ENCODE measurements at places on chromosomes 4 and X.

GRCh38 chr4:176792326-176793059 lies at the start of gene VEGFC:
Gene VEGFC, minus strand, starts transcription at chr4:176792922. Its CDS starts 611 bp downstream, at chr4:176792311.
- DNase-seq, result peak; percentile 29

DNA sequence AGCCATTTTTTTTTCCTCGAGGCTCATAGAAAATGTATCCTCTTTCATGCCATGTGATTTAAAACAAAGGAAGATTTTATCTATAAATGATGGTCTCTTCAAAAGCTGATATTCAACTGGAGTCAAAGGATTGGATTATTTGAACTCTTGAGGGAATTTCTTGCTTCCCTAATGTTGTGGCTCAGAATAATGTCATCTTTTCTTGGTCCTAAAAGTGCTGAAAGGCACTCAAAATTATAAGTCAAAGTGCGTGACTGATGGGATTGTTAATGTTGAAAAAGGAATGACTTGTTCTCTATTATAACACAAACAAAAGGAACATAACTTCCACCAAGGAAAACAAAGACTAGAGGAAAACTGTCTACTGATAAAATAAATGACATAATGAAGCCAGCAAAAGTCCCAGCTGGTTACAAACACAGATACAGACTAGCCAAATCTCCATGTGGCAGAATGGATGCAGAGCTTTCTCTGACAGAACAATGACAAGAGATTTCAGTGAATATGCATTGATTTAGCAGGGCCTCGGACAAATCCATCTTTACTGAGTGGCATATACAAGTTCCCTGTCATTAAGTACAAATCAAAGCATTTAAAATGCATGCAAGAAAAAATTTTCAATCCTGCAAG lies 552.6 kb downstream of the GBA3 start:
- no peak for DNase-seq

GRCh38 chr4:74244049-74244448 lies 64.2 kb upstream of the EPGN start:
- DNase-seq, result no peak

GRCh38 chr4:105838082-105838481 lies 57.2 kb upstream of the NPNT start:
- DNase-seq, result no peak

DNA sequence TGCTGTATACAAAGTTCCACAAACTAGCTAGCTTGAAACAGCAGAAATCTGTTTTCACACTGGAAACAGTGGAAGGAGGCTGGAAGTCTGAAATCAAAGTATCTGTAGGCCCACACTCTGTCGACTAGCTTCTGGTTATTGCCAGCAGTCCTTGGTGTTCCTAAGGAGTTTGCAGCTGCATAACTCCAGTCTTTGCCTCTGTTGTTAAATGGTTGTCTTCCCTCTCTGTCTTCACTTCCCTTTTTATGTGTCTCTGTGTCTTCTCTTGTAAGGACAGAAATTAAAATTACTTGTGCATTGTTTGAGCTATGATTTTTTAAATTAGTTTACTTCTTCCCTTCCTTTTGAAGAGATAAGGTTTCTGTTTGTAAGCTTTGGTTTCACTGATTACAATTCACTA lies 8.2 kb downstream of the MTHFD2L start:
- no peak for DNase-seq

DNA sequence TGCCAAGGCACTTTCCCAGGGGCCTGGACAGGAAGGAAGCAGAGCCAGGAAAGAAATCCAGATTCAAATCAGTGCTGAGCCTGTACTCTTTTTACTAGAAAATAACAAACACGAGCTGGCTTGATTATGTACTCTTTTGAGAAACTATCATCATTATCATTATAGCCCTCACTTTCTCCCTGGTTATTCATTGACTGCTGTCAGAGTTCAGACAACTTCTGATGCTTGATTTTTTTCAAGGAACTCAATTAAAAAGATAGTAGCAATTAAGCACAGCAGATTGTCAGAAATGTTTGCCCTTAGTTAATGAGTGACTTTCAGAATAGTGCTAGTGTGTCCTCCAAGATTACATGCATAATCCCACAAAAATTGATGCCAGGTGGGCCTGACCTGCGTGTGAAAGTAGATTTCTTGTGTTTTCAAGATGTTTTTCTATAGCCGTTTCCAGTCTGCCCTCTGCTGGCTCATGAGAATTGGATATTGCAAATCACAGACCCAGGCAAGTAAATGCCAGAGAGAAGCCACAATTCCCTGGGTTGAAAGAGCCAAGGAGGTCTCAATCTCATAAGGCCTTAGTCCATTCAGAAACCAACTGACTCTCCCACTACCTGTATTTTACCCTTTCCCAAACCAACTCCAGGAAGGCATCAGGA lies 14.3 kb upstream of the PNPLA4 start:
- DNase-seq, result no peak

DNA sequence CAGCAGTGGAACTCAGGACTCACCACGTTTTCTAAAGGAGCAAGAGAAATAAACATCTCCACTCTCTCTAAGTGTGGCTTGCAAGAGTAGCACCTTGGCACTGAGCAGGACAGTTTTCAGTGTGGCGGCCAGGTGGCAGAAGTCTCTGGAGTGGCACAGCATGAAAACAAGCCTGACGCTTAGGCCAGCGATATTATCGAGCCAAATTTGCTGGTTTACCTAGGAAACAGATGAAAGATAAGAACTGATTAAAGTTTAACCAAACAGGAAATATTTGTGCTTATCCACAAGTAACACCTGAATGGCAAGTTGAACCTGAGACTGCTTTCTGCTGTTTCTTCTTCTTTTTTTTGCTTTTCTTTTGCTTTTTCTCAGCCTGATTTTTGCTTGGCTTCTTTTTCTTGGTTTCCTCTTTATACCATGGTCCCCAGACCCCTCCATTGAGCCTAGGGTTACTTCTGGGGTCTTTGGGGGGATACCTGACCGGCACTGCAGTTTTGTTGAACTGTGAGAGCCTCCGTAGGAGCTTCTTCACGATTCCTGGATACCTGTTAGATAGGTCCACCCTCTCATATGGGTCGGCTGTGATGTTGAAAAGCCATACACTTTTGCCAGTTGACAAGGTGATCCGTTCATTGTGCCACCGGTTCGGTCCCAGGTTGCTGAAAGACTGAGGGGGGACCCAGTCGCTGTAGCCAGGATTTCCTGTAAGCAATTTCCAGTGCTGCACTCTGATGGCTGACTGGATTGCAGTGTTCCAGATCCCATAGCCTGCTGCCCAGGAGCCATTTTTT lies 77.3 kb downstream of the ARSJ start:
- no peak for DNase-seq

DNA sequence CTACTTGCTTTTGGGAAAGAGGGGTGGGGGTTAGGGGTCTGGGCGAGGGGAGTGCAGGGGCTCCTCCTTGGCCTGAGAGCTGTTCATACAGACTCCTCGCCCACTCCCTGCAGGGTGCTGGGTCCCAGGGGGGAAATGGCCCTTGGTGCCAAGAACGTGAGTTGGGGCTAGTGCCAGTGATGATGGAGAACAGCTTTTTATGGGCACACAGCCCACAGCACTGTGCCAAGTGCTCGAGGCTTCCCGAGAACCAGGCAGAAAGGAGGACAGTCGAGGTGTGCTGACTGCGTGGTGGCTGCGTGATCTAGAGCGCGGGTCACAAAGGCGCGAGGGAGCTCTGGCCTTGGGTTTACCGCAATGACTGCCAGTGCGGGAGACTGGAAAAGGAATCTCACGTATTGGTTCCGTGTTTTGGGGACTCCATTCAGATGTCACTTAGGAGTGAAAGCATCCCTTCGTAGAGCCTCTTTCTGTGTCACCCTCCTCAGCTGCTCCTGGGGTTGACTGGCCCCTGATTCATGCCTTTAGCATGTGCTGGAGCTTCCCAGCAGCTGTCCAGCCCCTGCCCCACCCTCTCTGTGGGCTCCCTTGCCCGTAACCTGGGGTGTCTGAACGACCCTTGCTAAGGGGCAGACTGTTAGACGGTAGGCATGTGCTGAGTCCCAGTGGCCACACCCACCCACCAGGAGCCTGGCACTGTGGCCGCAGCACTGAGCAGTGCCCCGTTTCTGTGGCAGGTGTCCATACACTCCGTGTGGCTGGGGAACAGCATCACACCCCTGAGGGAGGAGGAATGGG lies 20.9 kb upstream of the MSANTD1 start:
- DNase-seq, result no peak

- DNase-seq, result no peak
Measured at GRCh38 chr4:165475706-165476070, 96.9 kb downstream of the CPE start.

DNA sequence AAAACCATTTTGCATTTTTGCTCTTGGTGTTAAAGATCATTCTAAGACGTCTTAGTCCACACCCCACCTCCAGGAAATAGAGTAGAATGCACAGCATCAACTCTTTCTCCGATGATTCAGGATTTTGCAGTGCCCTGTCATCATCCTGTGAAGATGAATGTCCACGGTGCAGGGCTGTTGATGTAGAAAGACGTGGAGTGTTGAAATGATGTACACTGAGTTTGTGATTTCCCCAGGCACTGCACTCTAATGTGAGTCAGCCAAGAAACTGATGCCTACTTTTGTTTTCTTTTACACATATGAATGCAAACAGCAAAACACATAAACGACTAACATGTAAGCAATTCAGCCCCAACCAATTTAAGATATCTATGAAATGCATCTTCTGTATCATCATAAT lies 10.5 kb downstream of the LGI2 start:
- no peak for DNase-seq

GRCh38 chr4:188266386-188266785 lies 127.1 kb downstream of the TRIML1 start:
- DNase-seq, result no peak

- DNase-seq, result no peak
Measured at GRCh38 chrX:66616944-66617343, 21.9 kb downstream of the EDA2R start.

DNA sequence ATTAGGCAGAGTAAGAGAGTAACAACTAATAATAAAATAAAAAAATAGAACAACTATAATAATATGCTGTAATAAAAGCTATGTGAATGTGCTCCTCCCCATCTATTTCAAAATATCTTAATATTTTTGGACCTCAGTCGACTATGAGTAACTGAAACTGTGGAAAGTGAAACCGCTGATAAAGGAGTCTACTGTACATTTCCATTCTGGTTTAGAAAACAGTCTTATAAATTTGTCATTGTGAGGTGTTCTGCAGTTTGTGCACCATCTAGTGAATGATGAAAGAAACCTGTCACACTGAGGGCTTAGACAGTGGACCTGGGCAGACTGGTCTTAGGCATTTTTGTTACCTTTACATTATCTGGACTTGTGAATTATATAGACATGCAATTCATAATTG lies 42.0 kb downstream of the TMEM150C start:
- no peak for DNase-seq

- no peak for DNase-seq
Measured at GRCh38 chrX:16136080-16136479, 12.7 kb downstream of the GRPR start.

- no peak for DNase-seq
Measured at GRCh38 chrX:72394518-72395170, 88.9 kb upstream of the CITED1 start.

- peak; percentile 28 for DNase-seq
Measured at GRCh38 chr4:118280501-118281218, 72.1 kb downstream of the PRSS12 start.
